CD4-positive, alpha-beta T cell (primary cell): ENCODE measurements at places on chromosomes 16 and 17.

- no peak overlapping the region for H3K27ac ChIP-seq
- peaks cover 22% of the 10 kb centered on the region for H3K36me3 ChIP-seq
- DNase-seq: no peak
Observed at GRCh38 chr17:740240-741017, 8.0 kb downstream of the TLCD3A start.

- no peaks in the 10 kb centered on the region for H3K36me3 ChIP-seq
- no peak for DNase-seq
- peaks cover 21% of the 10 kb centered on the region for H3K4me1 ChIP-seq
- no peaks in the 10 kb centered on the region for H3K27me3 ChIP-seq
- no peak overlapping the region for H3K27ac ChIP-seq
Observed at GRCh38 chr17:35906191-35906925, 24.2 kb downstream of the RDM1 start.

- H3K4me3 ChIP-seq: no peak overlapping the region
- no peaks in the 10 kb centered on the region for H3K36me3 ChIP-seq
- no peak overlapping the region for H3K27ac ChIP-seq
- peaks cover 91% of the 10 kb centered on the region for H3K4me1 ChIP-seq
- H3K27me3 ChIP-seq: no peaks in the 10 kb centered on the region
- DNase-seq: no peak
Observed at GRCh38 chr17:78345791-78346494, 13.9 kb downstream of the SOCS3 start.

- H3K4me1 ChIP-seq: no peaks in the 10 kb centered on the region
- H3K36me3 ChIP-seq: no peaks in the 10 kb centered on the region
- H3K4me3 ChIP-seq: no peak overlapping the region
Observed at GRCh38 chr16:65196420-65197075, 74.7 kb upstream of the CDH11 start.

GRCh38 chr16:29812754-29813643 is 1.0 kb downstream of the PRRT2 start:
- no peak overlapping the region for H3K27ac ChIP-seq
- peaks cover 24% of the 10 kb centered on the region for H3K36me3 ChIP-seq

GRCh38 chr16:79411357-79411756 is 189.2 kb downstream of the MAF start:
- H3K36me3 ChIP-seq: no peaks in the 10 kb centered on the region
- no peak for DNase-seq
- H3K4me3 ChIP-seq: no peak overlapping the region
- peaks cover 19% of the 10 kb centered on the region for H3K4me1 ChIP-seq
- no peak overlapping the region for H3K27ac ChIP-seq
